ENCODE measurements at places on chromosomes 16 and 17. TPM values are rescaled to one million over a fixed set of nuclear protein-coding genes. Genes with fewer than 3 reads are reported as not detected.

- DNase-seq: no peak
These were observed 19.8 kb downstream of the B9D1 start for GRCh38 chr17:19342611-19343255.

DNA sequence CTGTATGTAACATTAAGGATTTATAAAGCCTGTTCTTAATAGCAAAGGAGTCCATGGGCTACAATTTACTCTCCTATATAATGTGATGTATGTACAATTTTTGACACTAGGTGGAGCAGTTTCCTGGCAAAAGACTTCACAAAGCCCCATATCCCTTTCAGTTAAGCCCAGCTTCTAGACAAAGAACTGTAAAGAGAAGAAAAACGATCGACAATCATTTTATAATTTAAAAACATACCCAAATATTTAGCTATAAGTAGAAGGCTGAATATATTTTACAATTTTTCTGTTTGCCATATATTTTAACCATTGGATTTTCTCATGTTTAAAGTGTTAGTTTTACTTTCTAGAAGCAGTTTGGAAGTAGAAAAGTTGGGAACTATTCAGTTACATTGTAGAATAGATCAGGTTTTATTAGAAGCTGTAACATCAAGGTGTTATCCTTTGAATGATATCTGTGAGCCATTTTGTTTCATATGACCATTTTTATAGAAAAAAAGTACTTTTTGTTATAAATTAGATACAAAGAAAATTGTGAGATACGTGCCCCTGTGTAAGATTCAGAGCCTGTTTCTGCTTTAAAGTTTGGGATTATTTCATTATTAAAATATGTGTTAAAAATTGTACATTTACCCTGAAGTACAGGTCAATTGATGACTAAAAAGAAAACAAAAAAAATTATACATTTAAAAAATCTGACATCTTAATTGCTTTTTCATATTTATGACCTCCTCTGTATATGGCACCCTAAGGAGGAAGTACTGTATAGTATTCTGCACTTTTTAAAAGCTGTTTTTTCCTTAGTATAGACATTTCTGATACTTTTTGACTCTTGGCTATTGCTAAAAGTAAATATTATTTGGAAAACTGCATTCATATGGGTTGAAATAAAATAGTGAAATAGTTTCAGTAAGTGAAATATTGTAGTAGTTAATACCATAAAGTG, 46.3 kb downstream of the VMP1 start:
- no peak for DNase-seq

Gene EVI2B
- 0.31 TPM for total RNA-seq

DNA sequence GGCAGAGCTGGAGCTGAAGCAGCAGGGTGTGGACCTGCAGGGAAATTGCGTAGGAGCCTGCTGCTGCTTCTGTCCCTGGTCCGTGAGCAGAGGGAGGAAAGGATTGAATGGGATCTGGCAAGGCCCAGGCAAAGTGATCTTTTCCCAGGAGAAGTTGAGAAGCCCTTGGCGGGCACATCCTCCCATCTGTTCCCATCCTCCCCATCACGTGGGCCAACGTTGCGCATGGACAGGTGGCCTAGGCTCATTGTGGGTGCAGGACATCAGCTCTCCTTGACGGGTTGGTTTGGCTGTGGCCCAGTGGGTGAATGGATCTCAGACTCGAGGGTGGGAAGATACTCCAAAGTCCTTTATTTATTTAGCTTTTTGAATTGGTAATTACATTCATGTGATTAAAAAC, 29.4 kb upstream of the POLR3E start:
- DNase-seq: no peak

DNA sequence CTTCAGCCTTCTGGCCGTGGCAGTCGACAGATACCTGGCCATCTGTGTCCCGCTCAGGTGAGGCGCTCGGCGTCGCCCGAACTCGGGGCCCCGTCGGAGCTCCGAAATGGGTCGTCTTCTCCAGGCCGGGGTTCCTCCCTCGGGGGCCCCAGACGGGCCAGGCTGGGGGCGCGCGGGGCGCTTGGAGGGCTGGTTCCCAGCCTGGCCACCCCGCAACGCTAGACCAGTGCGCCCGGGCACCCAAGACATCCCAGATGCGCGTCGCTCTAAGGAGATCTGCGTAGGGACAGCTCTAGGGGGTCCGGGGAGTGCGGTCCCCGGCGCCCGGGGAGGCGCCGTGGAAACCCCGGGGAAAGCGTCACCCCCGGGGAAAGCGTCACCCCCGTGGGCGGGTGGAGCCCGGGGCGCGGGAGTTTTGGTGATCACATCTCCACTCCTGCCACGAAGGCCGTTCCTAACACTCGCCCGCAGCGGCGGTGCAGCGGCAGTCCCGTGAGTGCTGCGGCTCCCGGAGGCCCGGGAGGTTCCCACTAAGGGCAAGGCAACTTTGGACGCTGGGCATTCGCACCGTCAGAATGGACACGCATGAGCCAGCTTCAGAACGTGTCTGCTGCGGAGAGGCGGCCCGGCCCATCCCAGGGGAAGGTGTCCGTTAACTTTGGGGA, 729 bp downstream of the ADORA2B start:
- DNase-seq: no peak

DNA sequence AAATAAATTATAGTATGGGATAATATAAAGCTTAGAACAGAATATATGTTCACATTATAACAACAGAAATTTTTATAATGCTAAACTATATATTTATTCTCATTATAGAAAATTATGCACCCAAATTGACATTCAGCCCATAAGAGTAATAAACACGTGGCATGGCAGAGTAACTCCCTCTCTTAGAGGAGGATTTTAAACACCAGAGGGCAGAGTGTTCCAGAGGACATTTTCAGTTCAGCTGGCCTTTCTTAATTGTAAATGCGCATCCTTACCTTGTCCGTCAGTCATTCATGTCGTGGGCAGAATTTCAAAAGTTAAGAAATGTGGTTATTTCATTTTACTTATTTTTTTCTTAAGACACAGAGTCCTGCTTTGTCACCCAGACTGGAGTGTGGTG, 147.1 kb downstream of the TANC2 start:
- no peak for DNase-seq

GRCh38 chr17:52136166-52136565, 22.3 kb downstream of the CA10 start:
- DNase-seq: no peak

DNA sequence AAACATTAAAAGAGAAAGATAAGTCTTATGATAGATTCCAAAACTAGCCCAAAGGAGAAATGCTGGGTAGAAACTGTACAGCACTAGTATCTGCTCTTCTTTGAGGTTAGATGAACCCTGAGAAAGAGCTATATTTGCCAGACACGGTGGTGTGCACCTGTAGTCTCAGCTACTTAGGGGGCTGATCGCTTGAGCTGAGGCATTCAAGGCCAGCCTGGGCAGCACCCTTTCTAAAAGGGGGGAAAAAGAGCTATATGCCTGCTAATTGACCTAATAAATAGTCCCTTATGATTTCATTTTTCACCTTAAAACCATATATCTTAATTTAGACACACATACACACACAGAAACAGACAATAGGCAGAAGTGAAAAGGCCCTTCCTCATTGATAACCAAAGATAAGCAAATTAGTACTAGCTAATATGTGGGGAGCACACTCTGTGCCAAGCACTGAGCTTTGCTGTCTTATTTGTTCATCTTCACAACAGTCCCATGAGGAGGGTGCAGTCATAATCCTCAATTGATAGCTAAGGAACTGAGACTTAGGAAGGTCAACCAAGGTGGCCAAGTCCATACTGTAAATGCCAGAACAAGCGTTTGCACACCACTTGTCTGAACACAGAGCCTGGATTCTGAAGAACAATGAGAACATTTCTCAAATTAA, 56.6 kb upstream of the NLK start:
- no peak for DNase-seq

DNA sequence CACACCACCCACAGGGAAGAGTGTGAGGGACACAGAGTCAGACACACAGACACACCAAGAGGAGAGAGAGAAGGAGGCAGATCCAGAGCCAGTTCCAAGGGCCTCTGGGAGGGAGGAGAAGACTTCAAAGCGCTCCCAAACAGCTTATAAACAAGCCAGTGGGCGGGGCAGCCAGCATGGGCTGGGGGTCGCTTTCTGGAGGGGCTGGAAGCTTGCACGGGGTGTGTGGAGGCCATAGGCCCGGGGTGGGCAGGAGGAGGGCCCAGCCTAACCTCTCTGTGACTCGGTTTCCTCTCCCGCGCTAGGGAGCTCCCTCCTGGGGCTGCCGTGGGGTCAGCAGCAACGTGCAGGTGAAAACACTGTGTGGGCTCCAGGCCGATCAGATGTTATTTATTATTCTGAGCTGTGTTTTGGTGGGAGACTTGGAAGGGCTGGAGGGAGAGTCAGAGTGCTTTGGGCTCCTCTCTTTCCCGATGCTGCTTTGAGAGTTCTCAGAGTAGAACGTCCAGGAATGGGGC, 2.5 kb upstream of the WFIKKN2 start:
- no peak for DNase-seq

Gene MYH13
- total RNA-seq: not detected

- DNase-seq: no peak
These were observed 134.7 kb downstream of the SOX9 start for GRCh38 chr17:72255481-72255880.

GRCh38 chr16:85553436-85554113, 59.5 kb upstream of the GSE1 start:
- DNase-seq: no peak

Gene MT4
- not detected for total RNA-seq

Gene ATXN2L
- 19.2 TPM for total RNA-seq

Gene ELP5
- total RNA-seq: 25.4 TPM

Gene TELO2
- total RNA-seq: 11.7 TPM

Gene HS3ST3A1
- 0.16 TPM for total RNA-seq

DNA sequence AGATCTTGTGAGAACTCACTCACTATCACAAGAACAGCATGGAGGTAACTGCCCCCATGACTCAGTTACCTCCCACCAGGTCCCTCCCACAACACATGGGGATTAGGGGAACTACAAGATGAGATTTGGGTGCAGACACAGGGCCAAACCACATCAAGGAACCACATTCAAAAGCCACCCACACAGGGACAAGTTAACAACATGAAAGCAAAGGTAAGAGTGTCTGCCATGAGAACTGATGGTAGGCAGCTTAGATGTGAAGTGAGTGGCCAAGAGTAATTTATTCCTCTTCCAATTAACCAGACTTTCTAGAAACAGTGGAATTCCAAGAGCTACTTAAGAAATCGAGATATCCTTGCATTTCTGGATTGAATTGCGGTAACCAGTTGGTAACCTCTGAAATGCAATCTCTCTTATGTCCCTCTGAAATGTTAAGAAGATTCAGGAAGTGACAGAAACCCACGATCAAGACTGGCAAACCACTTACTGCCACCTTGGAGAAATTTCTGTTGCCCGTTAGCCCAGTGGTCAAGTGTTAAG, 167.4 kb upstream of the CACNG5 start:
- DNase-seq: no peak

DNA sequence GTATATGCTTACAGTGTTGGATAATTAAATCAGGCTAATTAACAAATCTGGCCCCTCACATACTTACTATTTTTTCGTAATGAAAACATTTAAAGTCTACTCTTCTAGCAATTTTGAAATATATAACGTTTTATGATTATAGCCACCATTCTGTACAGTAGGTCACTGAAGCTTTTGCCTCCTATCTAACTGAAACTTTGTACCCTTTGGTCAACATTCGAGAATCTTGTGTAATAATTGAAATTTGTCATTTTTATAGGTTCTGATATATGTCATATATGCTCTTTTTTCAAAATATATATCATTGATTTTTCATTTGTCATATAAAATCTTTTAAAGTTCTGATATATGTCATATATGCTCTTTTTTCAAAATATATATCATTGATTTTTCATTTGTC, 12.7 kb downstream of the PHKB start:
- DNase-seq: no peak

Gene ZACN
- not detected for total RNA-seq

Gene IL17C
- not detected for total RNA-seq

GRCh38 chr17:34302636-34303035, 16.6 kb upstream of the CCL8 start:
- DNase-seq: no peak

- DNase-seq: no peak
These were observed 18.1 kb downstream of the UBE2O start for GRCh38 chr17:76434870-76435269.

Gene SMYD4
- 9.8 TPM for total RNA-seq

DNA sequence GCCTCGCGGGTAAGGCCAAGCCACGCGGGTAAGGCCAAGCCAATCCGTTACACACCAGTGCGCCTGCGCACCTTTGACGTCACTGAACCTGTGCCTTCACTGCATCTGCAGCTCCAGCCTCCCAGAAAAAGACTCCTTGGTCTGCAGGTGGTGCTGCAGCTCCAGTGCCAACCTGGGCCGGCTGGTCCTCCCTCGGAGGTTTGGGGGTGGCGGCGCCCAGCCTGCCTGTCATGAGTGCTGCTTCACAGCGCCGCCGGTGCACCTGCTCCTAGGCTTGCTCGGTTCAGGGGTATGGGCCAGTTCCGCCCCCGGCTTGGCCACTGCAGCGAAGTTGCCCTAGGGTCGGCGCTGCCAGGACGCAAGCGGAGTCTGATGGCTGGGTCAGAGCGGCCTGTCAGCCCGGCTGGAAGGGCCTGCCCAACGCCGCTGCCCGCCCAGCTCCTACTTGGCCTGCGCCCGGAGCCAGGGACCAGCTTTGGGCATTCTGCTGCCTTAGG, 146.6 kb downstream of the USP22 start:
- DNase-seq: no peak

GRCh38 chr17:78904371-78904770, 1.4 kb upstream of the CEP295NL start:
- DNase-seq: no peak

GRCh38 chr17:28735242-28735722, 6.7 kb downstream of the NEK8 start:
- DNase-seq: no peak

DNA sequence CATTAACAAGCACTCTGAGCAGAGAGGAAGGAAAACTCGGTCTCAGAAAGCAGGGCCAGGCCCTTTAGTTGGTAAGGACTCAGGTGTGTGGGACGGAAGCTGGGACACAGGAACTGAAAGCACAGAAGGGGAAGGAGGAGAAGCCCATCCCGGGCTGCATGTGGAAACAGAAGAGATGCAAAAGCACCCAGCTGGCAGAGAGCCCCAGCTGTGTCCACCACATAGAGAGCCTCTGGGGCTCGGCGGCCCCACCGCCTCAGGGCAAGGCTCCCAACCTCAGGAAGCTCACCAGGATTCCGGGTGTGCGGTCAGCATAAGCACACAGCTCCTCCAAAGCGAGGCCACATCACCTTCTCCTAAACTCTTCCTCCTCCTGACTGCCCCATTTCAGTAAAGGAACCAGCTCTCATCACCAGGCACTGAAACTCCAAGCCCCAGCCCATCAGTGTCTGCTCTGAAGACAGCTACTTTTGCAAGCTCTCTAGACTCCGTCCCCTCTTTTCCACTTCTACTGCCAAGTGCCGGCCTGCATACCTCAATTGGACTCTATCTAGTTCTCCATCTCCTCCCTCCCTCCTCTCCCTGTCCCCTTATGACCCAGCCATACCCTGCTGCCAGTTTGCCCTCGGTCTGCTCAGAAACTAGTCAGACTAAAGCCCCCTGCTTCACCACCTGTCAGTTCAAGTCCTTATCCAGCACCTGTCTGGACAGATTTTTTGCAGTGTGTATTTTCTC, 6.0 kb downstream of the ST3GAL2 start:
- DNase-seq: no peak

Measured in occipital lobe (tissue), 3 donors.